ENCODE measurements at places on chromosomes 4 and X.

- DNase-seq, result peak; percentile 82
These were observed 113.3 kb downstream of the ELOVL6 start for GRCh38 chr4:110085131-110085530.

DNA sequence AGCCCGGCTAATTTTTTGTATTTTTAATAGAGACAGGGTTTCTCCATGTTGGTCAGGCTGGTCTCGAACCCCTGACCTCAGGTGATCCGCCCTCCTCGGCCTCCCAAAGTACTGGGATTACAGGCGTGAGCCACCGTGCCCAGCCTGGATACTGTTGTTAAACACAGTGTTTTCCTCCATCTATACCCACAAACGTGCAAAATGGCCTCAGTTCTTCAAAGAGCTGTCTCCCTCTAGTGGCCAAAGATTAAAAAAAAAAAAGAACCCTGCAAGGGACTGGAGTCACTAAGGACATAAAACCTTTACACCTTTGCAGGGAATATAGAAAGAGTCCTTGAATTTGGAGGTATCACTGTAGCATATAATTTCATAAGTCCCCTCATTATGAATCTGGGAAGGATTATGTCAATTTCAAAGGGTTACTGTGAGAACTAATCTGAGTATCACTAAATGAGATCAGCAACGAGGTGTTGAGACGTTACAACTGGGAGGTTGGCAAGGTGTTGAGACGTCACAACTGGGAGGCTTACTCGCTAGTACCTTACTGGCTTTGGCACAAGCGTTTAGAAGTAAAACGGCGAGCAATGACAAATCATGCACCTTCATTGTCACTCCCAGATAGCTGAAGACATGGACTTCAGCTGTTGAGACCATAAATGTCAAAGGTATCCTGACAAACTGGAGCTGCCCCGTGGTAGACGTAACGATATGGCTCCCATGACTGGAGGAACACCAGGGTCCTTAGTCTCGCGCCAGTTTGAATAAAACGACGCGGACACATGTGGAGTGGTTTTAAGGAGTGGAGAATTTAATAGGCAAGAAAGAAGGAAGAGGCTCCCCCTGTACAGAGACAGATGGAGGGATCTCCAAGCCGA lies 33.4 kb upstream of the ENPP6 start:
- DNase-seq, result peak; percentile 82

GRCh38 chrX:153633048-153633447 lies 14.0 kb upstream of the DUSP9 start:
- DNase-seq, result no peak

- DNase-seq, result no peak
These were observed 4.1 kb upstream of the SEC24B start for GRCh38 chr4:109429545-109429944.

- peak; percentile 18 for DNase-seq
These were observed 30.6 kb upstream of the IL9R start for GRCh38 chrX:155966876-155967275.
